RWPE2 (cell line): ENCODE measurements at places on chromosomes 16 and 17.

DNA sequence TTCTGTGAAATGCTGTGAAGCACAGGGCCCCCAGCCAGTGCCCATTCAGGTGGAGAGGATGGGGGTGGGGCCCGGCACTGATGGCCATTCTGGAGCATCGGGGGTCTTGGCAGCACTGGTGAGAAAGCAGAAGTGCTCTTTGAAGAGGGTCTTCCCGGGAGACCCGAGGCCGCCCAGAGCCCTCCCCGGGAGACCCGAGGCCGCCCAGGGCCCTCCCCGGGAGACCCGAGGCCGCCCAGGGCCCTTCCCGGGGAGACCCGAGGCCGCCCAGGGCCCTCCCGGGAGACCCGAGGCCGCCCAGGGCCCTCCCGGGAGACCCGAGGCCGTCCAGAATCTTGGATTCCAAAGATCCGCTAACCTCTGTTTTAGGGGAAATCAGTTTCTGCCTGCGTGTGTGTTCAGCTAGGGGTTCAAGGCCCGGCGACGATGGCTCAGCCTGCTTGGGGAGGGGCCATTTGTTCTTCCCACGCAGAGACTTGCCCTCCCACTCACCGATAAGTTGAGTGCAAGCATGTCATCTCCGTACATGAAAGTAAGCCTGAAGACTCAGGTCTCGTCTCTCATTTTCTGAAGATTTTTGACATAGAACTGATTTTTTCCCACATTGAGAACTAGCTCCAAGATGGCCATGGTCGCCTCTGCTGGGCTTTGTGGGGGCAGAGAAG, 35.2 kb upstream of the CAPN15 start:
- no peak for DNase-seq

DNA sequence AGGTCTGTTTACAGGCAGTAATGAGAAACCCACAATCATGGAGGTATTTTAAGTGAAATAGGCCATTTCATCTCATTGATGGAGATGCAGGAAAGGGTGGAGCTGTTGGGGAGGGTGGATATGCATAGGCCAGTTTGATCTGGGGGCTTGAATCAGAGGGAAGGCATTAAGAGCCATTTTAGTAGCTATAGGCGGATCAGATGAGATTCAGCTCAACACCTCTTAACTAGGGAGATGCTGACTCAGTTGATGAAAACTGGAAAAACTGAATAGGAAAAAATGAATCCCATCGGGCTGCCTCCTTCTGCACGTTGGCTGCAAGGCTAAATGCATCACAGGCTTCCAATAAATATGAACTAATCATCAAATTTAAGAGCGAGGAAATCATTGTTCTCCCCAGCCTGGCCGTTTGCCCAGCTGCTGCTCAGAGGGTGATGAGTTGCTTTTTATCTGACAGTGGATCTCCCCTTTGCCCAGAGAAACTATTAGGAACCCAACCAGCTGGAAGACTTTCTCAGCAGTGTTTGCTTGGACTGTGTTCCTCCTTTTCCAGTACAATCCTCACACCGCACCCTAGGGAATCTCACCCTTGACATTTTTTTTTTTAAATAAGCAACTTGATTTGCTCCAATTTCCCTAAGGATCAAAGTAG, 149.6 kb downstream of the SOX9 start:
- peak; percentile 72 for DNase-seq

- peak; percentile 37 for DNase-seq
Observed at GRCh38 chr17:77836557-77837041, 121.9 kb upstream of the TNRC6C start.

DNA sequence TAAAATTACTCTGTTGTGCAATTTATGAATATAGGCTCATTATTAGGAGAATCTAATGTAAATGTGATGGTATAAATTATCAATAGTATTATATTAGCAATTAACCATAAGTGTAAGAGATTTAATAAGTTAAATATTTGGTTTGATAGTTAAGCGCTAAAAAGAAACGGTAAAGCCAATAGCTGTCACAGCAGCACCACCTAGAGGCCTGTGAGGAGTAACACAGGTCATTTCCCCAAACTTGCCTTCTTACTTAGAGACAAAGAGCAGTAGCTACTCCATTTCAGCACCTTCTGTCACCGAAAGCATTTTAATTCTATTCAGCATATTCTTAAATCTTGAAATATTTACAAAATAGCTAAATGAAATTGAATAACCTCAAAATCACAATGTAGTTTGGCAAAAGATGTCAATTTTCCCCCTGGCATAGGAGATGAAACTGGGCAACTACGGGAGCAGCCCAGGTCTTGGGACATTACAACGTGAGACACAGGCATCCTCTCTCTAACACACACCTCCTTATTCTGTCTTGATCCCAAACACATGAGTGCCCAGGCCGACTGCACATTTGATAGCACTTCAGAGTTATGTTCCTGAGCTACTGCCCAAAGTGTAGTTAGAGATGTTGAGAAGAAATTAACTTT, 14.3 kb upstream of the DYNLRB2 start:
- no peak for DNase-seq

DNA sequence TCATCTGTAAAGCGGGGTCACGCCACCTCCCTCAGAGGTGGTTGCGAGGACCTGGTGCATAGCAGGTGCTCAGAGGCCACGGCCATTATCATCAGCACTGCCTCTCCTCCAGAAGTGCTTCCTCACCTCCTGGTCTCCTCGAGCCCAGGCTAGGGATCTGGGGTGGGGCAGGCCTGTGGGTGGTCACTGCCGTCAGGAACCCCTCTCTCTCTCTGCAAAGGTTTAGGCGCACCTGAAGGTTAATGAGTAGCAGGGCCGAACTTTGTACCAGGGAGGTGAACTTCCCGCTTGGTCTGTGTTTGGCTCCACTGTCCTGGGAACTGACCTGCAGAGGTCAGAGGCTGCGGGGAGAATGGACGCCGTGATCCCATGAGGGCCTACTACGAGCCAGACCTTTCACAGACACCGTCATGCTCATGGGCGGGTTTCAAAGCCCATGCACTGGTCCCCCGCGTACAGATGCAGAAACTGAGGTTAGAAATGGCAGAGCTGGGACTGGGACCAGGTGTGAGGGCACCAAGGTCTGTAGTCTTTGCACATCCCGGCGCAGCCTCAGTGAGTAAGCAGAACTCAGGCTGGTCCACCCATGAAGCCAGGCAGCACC, 13.8 kb downstream of the JUP start:
- no peak for DNase-seq
